Urothelium cell line (cell line): ENCODE measurements at places on chromosomes 12 and 14.

DNA sequence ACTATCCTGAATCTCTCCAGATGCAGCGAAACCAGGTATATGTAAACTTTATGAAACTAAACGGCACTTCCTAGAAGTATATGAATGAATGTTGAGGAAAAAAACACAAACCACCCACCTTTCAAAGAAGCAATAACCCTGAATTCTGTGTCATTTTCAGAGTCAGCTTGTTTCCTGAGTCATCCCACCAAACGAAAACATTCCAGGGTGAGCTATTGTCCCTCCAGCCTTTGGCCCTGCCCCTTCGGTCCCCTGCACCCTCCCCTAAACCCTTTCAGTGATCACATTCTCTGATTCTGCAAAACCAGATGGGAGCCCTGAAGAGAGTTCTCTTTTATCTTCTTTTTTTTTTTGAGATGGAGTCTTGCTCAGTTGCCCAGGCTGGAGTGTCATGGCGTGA lies 202.6 kb upstream of the ALG10B start:
- DNase-seq, result peak; percentile 18

GRCh38 chr12:77625441-77625840 lies 205.3 kb upstream of the NAV3 start:
- DNase-seq, result peak; percentile 46

DNA sequence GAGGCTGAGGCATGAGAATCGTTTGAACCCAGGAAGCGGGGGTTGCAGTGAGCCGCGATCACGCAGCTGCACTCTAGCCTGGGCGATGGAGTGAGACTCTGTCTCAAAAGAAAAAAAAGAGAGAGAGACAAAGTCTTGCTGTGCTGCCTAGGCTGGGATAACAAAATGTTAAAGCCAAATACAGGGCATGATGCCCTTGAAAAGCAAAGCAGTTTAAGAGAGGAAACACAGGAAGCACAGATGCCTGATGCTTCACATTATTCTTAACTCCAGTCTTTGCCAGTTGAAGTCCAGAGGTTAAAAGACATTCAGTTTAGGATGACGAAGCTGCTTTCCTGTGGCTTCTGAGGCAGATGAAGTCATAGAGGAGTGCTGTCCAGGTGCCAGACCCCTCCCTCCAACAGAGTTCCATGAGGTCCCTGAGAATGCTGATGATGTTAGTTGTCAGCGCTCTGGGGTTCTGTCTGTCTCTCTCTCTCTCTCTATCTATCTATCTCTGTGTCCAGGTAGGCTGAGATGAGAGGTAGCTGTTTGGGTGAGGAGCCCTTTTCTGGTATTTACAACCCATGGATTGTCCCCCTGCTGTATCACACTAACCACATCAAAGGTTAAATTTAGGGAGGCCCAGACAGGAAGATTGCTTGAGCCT lies 4.9 kb upstream of the MRPL52 start:
- peak; percentile 86 for DNase-seq

- no peak for DNase-seq
Measured at GRCh38 chr12:110176745-110177144, 52.6 kb downstream of the IFT81 start.

GRCh38 chr14:69370061-69370460 lies 28.0 kb downstream of the ERH start:
- DNase-seq, result no peak

- DNase-seq, result no peak
Measured at GRCh38 chr12:89882050-89882449, 173.4 kb upstream of the ATP2B1 start.

- no peak for DNase-seq
Measured at GRCh38 chr12:15919418-15919817, 8.3 kb downstream of the DERA start.

DNA sequence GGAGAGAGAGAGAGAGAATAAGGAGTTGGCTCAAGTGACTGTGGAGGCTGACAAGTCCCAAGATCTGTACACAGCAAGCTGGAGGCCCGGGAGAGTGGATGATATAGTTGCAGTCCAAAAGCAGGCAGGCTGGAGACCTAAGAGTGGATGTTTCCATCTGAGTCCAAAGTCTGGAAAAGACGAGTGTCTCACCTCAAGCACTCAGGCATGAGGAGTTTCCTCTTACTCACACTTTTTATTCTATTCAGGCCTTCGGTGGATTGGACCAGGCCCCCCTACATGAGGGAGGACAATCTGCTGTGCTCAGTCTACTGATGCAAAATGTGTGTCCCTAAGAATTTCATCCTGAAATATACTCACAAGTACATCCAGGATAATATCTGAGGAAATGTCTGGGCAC lies 484.6 kb downstream of the VRK1 start:
- DNase-seq, result no peak

- peak; percentile 20 for DNase-seq
Measured at GRCh38 chr12:17304503-17305347, 698.8 kb upstream of the LMO3 start.

- DNase-seq, result no peak
Measured at GRCh38 chr12:22729957-22730443, 105.0 kb downstream of the ETNK1 start.

GRCh38 chr12:108514468-108514972 lies 557 bp upstream of the FICD start:
- no peak for DNase-seq

- DNase-seq, result no peak
Measured at GRCh38 chr12:88650715-88651114, 70.4 kb upstream of the KITLG start.

GRCh38 chr12:119088685-119089379 lies 89.9 kb upstream of the HSPB8 start:
- no peak for DNase-seq

DNA sequence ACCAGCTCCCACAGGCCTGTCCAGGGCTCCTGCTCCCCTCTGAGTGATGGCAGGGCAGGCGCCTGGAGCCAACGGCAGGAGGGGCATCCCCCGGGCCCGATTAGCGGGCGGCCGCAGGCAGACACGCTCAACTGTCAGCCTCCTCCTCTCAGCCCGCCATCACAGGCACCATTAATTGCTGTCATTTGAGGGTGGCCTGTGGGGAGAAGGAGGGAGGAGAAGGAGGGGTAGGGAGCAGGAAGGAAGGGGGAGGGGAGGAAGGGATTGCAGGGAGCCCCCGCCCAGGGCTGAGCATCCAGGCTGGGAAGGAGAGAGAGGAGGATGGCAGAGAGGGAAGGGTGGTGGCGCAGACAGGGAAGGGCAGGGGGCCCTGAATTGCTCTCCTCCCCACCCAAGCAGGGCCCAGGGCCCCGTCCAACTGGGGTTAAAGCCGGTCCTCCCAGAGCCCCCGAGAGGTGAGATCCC lies 36.1 kb downstream of the NCOR2 start:
- DNase-seq, result no peak

GRCh38 chr14:39266525-39266870 lies 32.8 kb downstream of the MIA2 start:
- no peak for DNase-seq

DNA sequence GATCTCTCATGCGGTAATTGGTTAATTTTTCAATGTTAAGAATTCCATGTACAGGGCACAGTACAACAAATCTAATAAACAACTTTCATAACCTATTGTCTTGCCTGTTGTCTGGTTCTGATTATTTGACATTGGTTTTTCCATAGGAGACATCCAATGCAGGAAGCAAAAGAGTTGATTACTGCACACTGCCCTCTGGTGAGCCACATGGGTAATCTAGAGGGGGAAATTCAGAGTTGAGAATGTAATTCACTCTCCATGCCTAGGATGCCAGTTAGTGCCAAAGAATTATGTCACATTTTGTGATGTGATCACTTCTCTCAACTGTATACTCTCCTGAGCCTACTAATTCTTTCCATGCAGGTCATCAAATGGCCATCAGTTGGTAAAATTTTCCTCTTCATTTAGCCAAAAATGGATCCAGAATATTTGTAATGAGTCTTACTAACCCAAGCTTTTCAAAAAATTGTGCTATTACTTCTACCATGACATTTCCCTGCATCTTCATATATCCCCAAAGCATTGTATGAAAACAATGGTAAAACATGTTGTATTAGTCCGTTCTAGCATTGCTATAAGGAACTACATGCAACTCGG lies 17.7 kb upstream of the CCDC91 start:
- DNase-seq, result peak; percentile 42

- no peak for DNase-seq
Measured at GRCh38 chr14:24725311-24725710, 91.3 kb upstream of the GZMB start.

DNA sequence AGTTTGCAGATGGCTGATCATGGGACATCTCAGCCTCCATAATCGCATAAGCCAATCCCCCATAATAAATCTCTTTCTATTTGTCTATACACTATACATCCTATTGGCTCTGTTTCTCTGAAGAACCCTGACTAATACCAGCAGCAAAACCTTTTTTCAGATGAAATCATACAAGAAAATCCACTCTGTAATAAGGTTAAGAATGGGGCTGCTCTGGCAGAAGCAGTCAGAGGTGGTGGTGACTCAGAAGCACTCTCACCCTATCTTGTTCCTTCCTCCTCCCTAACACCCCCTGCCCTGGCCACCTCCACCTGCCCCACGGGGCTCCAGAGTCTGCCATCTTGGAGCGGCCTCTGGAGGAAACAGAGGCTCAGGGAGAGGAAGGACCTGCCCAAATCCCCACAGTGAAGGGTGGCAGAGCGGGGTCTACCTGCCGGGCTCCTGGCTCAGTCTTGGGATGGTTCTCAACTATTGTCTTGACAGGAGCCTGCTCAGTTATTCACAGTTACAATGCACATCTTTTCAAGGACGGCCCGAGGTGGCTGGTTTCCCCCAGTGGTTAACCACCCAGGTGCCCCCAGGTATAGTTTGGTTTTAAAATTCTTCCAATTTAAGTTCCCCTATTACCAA lies 109.3 kb upstream of the EVL start:
- no peak for DNase-seq

GRCh38 chr14:52219488-52220084 lies 47.9 kb upstream of the PTGDR start:
- no peak for DNase-seq

GRCh38 chr12:38116968-38117367 lies 199.6 kb upstream of the ALG10B start:
- no peak for DNase-seq

DNA sequence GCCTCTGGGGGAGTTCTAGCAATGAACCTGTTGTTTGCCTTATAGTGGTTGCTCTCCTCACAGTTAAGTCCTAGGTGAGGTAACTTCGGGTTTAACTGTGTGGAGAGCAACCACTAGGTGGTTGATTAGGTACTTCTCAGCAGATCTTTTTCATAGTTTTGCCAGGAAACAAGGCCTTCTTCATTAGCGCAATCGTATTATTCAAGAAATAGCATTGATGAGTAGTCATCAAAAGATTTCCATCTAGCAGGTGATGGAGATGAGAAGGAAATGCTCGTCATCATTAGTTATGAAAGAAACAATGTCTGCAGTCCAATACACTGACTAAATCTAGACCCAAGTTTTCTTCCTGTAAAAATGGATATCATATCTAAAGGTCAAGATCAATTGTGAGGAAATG lies 923.3 kb downstream of the AACS start:
- no peak for DNase-seq

DNA sequence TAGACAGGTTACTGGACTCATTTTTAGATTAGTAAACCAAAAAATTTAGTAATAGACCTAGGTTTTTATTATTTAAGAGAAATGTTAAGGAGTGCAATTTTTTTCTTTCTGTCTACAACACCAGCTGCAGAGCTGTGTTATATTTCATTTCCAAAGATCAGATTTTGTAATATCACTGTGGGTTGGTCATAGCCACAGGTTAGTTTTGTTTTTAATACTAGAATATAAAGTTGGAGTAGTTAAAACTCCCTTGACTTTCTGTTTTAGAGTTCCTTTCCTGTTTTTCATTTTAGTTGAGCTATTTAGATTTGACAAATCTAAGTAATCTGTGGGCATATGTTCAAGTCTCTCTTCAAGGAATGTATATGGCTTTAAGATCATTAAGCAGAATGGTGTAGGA lies 30.7 kb upstream of the GARIN2 start:
- DNase-seq, result no peak

GRCh38 chr14:65103150-65103760 lies 938 bp upstream of the MAX start:
- peak; percentile 49 for DNase-seq

GRCh38 chr12:42135259-42135814 lies 9.3 kb downstream of the GXYLT1 start:
- DNase-seq, result no peak

- peak; percentile 44 for DNase-seq
Measured at GRCh38 chr12:58346032-58346632, 404.8 kb downstream of the ATP23 start.

DNA sequence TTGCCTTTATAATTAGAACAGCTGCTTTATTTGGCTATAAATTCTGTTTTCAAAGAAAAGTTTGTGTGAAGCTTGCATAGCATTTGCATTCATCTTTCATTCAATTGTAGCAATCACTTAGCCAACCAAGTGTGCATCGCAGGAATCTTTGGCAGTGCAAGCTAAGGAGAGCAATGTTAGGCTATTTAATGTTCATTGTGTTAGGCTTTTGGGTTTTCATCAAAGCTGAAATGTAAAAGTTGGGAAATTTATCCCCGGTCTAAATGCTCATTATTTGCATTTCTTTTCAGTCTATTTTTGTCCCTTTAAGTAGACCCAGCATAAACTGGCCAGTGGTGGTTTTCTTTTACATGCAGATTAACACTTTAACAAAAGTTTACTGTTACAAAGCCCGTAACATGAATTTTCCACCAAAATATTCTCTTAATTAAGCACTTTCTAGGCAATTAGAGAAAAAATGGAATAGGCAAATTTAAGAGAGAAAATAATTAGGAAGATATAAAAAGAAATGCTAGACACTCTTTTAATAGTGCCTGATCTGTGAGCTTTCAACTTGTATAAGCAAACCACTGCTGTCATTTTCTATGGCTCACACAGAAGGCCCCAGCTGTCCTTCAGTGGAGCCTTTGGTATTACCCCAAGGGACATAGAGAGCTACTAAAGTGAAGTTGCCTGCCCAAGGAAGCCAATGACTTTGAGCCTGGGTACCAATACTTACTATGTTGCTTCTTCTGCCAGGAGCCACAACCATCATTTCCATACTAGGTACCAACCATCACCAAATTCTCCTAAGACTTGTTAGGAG lies 898.9 kb upstream of the SEL1L start:
- no peak for DNase-seq

GRCh38 chr14:72111911-72112310 lies 179.7 kb downstream of the RGS6 start:
- no peak for DNase-seq

DNA sequence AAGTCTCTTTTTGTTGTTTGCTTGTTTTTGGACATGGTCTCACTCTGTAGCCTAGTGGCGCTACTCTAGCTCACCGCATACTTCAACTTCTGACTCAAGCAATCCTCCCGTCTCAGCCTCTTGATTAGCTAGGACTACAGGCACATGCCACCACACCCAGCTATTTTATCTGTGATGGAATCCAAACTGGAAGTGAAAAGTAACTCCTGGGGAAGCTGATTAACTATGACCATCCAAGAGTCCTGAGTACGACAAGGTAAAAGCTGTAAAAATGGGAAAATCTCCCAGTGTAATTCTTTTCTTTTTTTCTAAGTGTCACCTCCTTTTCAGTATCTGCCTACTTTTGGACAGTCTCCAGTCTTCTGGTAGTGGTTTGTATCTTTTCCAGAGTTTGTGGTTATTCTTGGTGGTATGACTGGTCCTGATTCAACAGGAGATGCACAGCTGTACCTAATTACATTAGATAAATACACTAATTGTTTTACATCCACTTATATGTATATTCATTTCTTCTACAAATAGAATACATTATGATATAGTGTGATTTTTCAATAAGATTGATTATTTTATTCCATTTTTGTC lies 97.8 kb downstream of the SLC6A15 start:
- DNase-seq, result no peak

- peak; percentile 13 for DNase-seq
Measured at GRCh38 chr12:97912943-97913342, 450.3 kb downstream of the RMST start.
